Inflammatory macrophage treated with lipopolysaccharide for 4 hours (primary cell): ENCODE measurements at places on chromosomes 11 and 22.

GRCh38 chr11:73205661-73206343 lies 12.3 kb upstream of the P2RY2 start:
- DNase-seq: peak; percentile 54

GRCh38 chr22:29266564-29267461 lies 968 bp downstream of the RHBDD3 start:
- no peak for DNase-seq

DNA sequence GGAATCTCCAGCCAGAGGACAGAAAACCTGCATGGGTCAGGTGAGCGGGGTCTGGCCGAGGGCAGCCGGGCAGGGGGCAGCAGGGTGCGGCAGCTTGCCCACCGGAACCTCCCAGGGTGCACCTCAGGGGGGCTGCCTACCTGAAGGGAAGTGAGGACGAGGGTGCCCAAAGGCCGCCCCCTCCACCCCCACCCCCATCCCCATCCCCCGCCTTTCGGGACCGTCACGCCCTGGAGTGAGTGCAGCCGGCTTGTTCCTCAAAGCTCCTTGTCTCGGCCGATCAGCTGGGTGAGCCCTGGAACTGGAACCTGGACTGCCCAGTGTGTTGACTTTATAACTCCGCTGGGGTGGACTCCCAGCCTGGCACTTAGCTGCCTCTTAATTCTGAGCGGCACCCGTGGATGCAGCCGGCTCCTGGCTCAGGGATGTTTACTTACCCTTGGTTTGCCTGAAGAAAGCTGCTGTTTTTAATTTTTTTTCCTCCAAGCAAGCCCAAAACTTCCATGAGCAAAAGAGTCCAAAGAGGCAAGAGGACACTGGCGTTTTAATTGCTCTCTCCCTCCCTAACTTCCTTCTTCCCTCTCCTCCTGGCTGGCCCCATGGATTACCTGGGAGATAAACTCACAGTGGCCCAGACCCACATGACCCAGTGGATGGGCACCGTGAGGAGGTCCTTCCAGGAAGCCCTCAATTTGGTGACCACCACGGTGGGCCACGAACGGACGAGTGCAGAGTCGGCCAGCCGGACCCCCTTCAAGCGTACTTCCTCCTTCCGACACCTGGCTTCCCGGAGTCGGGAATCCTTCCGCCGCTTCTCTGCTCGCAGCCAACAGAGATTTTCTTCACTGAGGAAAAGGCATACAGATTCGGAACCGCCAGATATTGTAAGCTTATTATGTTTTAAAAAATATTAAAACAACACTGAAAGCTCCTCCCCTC lies 87.8 kb upstream of the CRYBB3 start:
- no peak for DNase-seq

GRCh38 chr11:44945666-44946065 lies 5.0 kb downstream of the TP53I11 start:
- DNase-seq: no peak

- DNase-seq: peak; percentile 78
Observed at GRCh38 chr11:69301455-69302401, 7.8 kb downstream of the MYEOV start.

GRCh38 chr11:83566950-83567349 lies 280.8 kb upstream of the CCDC90B start:
- DNase-seq: no peak

DNA sequence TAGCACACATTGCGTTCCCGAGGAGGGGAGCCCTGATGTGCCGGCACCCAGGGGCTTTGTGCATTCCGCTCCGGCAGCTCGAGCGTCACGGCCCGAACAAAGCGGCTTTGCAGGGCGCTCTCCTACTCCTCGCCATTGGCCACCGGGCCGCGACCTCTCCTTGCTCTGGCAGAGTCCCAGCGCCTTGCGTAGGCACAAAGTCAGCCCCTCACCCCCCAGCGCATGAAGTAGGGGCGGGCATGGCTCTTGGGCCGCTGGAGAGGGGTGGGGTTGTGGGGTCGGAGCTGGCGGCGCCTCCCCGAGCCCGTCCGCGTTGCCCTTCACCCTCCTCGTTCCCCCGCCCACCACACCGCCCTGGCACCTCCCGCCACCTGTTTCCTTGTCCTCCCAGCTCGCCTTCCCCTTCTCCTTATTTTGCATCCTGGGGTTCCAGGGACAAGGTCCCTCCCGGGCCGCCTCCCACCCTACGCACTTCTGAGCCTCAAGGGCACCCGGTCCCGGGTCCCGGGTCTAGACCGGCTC lies 753 bp upstream of the PPARA start:
- DNase-seq: peak; percentile 9

- peak; percentile 73 for DNase-seq
Observed at GRCh38 chr22:26431261-26431995, 2.4 kb downstream of the ASPHD2 start.
